NCI-H1417 treated with DMSO at 0.1 percent for 48 hours (cell line): ENCODE measurements at places on chromosomes 6 and 20.

DNA sequence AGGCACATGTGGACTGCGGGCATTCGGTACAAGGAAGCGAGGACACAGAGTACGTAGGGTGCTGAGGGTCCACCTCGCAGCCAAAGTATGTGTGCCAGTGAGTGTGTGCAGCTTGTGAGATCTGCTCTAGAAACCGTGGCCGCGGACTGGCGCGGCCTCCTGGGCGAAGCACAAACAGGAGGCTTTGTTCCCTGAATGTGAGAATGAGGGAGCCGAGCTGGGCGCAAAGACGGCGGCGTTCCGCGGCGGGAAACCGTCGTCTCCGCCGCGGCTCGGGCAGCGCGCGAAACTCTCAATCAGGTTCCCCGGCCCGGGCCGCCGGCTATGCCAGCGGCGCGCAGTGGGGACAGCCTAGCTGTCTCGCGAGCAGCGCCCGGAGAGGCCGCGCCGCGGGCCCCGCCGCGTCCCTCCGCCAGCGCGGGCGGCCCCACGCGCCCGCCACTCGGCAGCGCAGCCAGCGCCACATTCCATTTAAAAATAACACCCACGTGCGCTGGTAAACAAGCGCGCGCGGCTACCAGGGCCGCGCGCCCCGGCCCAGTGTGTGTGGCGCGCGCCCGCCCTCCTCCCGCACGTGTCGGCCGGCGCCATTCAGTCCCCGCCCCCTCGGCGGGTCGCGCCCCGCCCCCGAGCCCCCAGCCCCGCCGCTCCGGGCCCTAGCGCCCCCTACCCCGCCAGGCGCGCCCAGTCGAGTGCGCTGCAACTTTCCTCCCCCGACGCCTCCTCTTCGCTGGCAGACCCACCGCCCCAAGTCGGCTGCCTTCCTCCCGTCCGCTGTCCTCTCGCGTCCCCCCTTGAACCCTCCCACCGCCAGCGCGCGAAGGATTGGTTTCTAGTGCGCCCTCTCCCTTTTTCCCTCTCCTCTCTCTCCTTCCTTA lies 3.0 kb upstream of the FOXO3 start:
- peak; percentile 77 for DNase-seq

DNA sequence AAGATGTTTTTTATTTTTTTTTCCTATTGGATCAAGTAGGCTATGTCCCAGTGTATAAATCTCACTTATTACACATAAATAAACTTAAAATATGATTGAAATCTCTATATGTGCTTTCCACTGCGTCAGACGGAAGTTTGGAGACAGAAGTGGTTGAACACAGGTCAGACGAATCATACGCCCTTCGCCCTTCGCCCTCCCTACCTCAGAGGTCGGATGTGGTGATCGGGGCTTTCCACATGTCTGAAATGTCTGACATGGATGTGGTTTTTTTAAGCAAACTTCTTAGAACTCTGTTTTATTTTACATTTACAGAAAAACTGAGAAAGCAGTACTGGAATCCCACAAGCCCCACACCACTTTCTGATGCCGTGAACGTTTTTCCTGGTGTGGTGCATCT lies 344.4 kb downstream of the THBS2 start:
- DNase-seq: no peak

DNA sequence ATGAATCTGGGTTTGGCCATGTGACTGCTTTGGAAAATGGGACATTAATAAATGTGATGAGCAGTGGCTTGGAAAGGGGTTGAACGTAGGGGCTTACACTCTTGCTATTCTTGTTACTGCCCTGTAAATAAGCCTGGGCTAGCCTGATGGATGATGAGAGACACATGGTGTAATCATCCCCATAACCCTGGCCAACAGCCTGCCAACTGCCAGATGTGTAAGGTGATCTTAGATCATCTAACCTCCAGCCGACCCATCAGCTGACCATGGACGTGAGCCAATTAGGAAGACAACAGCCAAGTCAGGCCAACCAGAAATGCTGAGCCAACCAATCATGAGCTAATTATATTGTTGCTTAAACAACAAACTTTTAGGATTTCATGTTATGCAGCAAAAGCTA lies 25.2 kb downstream of the FBXO30 start:
- DNase-seq: no peak

DNA sequence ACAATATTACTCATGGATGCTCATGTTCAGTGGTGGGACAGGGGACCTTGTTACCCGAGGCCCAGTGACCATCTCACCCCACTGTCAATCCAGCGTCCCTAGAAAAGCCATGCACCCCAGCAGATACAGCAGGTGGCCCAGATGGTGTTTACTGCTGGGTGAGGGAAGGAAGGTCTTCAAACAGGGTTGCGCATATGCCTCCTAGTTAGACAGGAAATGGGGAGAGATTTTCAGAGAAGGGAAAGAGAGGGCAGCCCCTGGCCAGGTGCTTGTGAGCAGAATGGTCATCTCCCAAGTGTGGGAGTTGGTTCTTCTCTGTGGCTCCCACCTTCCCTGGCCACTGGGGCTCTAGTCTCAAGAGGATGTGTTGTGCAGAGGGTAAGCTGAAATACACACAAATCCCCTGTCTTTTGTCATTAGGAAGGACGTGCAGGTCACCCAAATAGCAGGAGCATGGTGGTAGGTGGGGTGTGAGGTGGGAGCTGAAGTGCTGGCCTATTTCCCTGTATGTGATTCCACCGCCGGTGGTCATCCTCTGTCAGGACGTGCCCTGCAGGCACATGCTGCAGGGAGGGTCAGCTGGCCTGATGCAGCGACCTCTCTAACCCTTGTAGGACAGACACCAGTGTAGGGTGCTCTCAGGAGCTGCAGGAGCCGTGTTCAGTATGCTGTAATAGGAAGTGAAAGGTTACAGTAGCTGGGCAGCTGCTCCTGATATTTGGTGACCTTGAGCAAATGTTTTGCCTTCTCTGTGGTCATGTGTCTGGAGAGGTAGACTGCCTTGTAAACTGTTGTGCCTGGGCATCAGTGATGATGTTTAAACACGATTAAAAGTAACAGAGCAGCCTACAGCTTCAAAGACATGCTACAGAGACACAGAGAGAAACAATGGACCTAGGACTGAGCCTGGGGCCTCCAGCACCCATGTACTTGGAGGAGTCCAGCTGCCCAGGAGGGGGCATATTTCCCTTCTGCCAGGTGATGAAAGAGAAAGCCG lies 3.2 kb upstream of the CST3 start:
- DNase-seq: no peak

GRCh38 chr6:7042056-7042653 lies 65.6 kb upstream of the RREB1 start:
- DNase-seq: no peak

GRCh38 chr6:106084989-106085691 lies 996 bp upstream of the PRDM1 start:
- DNase-seq: no peak

DNA sequence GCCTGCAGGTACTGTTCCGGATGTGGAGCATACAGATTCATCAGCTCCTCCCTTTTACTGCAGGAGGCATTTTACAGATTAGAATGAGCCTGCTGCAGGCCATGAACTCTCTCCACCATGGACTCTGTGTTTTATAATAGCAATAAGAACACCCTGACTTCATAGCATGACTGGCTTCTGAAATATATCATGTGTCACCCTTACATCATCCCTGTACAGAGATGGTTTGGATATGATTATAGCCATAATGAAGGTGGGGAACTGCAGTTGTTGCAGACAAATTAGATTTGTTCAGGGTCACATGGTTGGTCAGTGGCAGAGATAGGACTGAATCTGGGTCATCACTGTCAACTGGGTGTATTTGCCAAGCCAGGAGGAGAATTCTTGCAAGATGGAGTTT lies 100.7 kb downstream of the FOXO3 start:
- DNase-seq: no peak

DNA sequence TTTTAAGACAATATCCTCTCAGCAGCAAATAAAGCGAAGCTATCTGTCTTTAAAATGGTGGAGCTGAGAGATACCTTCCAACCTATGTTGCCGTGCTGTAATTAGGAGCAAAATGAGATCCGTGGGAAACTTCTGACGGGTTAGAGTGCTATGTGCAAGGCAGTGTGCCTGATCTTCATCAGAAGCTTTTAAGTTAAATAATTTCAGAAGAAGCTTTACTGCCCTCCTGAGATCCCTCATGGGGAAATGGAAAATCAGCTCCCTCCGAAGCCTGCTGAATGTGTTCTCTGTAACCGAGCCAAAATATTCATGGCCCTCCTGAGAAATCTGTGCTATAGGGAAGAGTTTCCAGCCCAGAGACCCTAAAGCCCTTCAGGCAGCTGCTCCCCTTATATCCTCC lies 43.7 kb upstream of the TBC1D7 start:
- DNase-seq: no peak

- peak; percentile 92 for DNase-seq
These were observed 255.6 kb downstream of the ERMARD start for GRCh38 chr6:170006900-170007467.

- DNase-seq: no peak
These were observed 10.9 kb downstream of the JAG1 start for GRCh38 chr20:10662661-10663458.

- DNase-seq: no peak
These were observed 16.7 kb downstream of the RPP21 start for GRCh38 chr6:30361661-30362060.

GRCh38 chr6:36927691-36928546 lies 26.6 kb upstream of the PI16 start:
- DNase-seq: no peak

GRCh38 chr20:62961310-62961783 lies 8.8 kb downstream of the SLC17A9 start:
- no peak for DNase-seq

- no peak for DNase-seq
These were observed 887 bp downstream of the CLPS start for GRCh38 chr6:35796236-35796635.
